ENCODE measurements at places on chromosomes 5 and 9. TPM values are rescaled to one million over a fixed set of nuclear protein-coding genes. Genes with fewer than 3 reads are reported as not detected.
A peak's percentile ranks its signal among the peaks of the same experiment; 100 is the strongest.

DNA sequence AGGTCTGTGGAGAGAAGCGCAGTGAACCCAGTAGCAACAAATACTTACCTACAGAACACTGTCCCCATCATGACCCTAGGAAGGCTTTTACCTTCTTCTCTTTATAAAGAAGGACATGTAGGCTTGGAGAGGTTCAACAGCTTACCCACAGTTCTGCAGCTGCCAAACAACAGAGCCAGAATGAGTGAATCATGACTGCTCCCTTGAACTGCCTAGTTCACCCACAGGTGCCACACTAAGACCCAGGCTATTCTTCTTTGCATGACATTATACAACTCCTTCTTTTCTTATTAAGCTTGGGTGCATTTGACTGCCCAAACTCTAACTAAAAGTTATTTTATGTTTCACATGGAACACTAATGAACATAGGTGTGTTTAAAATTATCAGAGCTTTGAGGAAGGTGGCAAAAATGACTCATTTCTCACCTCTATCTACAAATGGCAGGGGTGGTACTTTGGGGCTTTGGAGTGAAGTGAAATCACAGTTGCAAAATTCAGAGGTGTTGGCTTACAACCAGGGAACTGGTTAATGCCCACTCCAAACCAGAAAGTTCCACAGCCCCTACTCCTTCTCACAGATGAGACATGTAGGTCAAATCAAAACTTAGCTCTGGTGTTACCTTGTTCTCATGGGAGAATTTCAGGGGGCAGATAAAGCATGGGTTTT lies 201.6 kb downstream of the SEMA6A start:
- DNase-seq, result peak; percentile 69

DNA sequence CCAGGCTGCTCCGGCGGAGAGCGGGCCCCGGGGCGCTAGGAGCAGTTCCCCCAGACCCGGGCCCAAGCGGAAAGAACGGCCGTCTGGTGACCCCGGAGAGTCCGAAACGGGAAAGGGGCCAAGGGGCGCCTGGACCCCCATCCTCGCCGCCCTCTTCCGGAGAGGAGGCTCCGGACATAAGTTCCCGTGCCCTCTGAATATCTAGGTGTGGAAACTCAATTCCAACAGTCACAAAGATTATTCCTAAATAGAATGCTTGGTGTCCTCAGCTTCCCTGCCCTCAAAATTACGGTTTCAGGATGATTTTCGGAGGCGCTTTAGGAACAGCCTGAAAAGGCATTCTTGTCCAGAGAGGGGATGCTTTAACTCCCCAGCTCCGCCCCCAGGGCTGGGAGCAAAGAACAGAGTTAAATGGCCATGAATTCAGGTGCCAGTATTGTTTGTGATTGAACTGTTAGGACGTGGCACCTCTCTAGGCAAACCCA lies 681 bp upstream of the LHFPL2 start:
- DNase-seq, result no peak

GRCh38 chr5:114311281-114311680 lies 50.6 kb upstream of the KCNN2 start:
- DNase-seq, result no peak

GRCh38 chr9:83061036-83061435 lies 1.9 kb downstream of the RASEF start:
- no peak for DNase-seq

The IGIP gene
- total RNA-seq, result 8.1 TPM

The SPAAR gene
- not detected for total RNA-seq

The PCDHA2 gene
- total RNA-seq, result 0.36 TPM

- DNase-seq, result no peak
These were observed 7.4 kb downstream of the WHRN start for GRCh38 chr9:114497727-114498382.
